HCT116 (cell line): ENCODE measurements at places on chromosomes 6 and 20.
A peak's percentile ranks its signal among the peaks of the same experiment; 100 is the strongest.

DNA sequence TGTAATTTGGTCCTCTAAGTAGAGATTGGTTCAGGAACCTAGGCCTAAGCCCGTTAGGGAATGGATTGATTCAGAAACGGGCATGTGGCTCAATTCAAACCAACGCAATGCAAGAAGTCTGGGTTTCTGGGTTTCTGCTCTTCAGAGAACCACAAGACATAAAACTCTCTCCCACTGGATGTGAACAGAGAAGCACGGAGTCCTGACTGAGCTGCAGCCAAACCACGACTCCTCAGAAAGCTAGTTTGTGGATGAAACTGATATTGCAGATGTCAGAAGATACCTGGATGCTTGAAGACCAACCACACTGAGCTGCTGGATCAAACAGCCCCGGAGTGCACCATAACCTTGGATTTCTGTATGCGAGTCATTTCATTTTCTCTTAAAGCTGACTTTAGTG, 50.0 kb downstream of the SOD2 start:
- DNase-seq = no peak

- DNase-seq = no peak
These were observed 17.1 kb upstream of the ASF1A start for GRCh38 chr6:118876814-118877213.

DNA sequence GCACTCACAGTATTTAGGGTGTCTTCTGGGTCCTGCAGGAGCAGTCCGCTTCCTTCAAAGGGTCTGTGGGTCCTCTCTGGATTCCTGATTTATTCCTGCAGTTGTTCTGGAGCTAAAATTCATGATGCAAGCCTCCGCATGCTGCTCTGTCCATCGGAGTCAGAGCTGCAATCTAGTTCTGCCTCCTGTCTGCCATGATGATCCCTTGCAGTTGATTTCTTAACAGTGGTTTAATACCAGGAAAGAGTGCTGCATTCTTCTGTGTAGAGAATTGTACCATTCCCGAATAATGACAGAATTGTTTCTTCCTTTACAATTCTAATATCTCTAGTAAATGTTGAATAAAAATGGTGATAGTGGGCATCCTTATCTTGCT, 72.0 kb upstream of the B3GAT2 start:
- no peak for DNase-seq

DNA sequence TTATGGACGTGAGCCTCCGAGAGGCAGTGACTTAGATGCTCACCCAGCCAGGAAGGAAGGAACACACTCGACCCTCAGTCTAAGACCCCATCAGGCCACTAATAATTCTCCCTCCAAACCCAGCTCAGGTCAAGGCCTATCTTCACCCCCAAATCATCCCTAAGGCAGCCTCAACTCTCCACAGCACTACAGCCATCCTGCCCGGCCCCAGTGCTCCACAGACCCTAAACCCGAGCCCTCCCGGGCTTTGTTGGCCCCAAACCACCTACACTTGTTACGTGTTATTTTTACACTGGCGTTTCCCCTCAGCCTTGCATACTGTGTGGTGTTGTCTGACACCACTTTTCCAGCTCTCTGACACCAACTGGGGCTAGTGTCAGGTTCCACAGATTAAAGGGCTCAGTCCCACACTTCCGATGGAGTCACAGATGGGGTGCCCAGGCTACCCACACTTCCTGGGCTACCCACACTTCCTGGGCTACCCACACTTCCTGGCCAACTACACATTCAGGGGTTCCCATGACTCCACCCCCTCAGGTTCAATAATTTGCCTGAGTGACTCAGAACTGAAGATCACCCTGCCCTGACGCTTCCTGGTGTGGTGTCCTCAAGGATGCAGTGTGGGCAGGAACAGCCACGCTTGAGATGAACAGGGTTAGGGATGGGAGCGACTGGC, 25.3 kb downstream of the RBCK1 start:
- no peak for DNase-seq

GRCh38 chr20:6533761-6534479, 233.6 kb upstream of the BMP2 start:
- DNase-seq = no peak

DNA sequence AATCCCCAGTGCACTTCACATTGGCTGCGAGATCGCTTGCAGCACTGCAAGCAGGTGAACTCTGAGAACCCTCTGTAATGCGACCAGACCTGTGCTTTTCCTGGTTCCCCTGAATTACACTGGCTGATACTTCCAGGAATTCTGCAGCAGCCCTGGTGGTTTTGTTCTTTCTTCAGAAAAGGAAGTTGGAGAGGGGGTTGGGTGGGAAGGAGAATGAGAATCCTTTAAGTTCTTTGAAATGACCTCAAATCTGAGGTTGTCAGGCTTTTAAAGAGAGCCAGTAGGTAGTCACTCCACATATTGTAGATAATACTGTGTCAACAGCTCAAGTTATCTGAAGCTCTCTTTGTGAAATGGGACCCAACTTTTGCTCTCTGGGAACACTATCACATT, 62.4 kb downstream of the GCNT2 start:
- DNase-seq = no peak

DNA sequence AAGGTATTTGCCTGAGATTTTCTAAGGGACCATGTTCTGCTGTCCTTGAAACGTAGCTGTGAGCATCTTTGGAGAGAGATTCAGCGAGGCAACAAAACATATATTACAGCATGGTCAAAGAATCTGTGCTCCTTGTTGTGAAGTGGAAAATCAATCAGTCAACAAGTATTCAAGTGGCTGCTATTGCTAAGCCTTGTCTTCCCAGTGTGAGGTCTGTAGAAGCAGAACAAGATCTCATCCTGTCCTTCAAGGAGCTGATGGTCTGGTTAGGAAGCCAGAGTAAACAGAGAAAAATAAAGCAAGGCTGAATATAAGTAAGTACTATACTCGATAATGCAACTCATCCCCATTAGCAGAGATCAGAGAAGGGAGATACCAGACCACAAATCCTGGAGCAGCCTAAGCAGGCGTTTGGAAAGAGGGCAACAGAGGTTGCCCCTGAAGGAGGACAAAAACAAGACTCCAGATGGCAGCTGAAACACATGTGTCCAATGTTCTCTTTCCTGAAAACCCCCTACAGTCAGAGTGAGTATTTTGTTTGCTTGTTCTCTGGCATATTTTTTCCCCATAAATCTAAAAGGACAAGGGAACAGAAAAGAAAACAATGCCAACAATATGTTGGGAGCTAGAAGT, 392.0 kb downstream of the SYNE1 start:
- DNase-seq = no peak

DNA sequence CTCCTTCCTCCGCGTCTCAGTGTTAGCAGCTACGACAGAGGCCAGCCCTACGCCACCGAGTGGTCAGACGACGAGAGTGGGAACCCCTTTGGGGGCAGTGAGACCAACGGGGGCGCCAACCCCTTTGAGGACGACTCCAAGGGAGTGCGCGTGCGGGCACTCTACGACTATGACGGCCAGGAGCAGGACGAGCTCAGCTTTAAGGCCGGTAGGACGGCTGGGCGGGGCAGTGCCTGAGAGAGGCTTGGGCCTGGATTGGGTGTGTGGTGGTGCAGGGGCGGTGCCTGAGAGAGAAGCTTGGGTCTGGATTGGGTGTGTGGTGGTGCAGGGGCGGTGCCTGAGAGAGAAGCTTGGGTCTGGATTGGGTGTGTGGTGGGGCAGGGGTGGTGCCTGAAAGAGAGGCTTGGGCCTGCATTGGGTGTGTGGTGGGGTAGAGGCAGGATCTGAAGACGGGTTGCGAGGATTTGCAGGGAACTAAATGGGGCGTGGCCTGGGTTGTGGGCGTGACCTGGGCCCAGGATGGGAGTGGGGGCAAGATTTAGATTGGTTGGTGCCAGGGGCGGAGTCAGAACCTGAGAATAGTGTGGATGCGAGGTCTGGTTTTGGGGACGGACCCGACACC, 24.4 kb downstream of the SPDEF start:
- DNase-seq = peak; percentile 19

DNA sequence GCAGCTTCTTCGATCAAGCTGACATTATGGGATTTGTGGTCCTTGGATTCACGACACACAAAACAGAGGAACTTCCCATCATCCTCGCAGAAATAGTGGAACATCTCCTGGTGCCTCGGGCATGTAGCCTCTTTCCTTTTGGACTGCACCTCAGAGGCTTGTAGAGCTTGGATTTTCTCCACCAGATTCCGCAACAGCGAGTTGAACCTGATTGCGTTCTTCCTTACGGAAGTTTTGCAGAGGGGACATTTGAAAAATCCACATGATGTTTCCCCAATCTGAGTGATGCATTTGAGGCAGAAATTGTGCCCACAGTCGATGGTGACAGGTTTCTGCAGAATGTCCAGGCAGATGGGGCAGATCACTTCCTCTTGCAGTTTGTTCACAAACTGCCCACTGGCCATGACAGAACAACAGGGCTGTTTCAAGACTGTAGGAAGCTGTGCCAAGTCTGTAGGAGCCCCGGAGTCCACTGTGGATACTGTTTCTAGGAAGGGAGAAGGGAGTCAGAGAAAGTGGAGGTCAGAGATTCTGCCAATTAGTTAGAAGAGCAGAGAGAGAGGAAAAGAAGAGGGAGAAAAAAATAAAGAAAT, 392 bp downstream of the TRIM31 start:
- DNase-seq = no peak

DNA sequence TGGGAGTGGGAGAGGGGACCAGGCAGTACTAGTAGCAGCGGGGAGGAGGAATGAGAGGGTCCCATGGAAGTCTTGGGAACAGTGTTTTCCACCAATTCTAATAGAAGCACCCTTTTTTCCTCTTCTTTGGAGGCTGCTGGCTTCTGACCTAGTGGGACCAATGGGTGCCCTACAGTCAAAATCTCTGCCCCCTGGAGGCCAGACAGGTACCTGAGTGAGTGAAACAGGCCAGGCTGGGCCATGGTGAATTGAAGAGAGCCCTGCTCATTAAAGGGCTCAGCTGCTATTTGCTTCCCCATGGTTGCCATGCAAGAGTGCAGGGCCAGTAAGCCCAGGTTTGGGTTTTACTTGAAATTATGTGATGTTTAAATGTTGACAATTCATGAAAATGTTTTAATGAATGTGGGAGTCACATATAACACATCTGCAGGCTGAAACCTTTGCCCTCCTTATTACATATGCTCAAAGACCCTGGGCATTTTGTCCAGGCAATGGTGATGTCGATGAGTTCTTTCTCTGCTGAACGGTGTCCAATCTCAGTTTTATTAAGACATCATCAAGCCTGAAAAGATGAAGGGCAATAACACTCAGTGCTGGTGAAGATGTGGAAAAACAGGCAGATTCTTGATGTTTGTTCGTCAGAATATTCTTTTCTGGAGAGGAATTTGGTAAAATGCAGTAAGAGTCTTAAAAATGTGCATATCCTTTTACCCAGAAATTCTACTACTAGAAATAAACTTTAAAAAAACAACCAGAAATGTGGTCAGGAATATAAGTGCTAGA, 42.3 kb upstream of the OCSTAMP start:
- peak; percentile 19 for DNase-seq

DNA sequence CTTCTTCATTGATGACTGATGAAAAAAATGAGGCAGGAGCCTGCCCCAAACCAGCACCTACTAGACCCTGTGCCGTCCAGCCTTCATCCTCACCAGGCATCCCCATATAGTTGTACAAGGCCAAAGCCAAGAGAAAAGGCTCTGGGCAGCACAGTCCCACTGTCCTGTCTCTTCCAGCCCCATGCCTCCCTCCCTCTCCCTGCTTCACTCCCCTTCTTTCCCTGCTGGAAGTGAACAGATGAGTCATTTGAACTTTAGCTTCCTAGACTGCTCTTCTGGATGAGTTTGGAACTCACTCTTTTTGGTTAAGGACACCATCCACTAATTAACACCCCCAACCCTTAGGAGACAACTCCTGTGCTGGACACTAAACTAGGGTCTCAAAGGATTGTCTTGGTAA, 235.2 kb downstream of the LRFN2 start:
- no peak for DNase-seq

DNA sequence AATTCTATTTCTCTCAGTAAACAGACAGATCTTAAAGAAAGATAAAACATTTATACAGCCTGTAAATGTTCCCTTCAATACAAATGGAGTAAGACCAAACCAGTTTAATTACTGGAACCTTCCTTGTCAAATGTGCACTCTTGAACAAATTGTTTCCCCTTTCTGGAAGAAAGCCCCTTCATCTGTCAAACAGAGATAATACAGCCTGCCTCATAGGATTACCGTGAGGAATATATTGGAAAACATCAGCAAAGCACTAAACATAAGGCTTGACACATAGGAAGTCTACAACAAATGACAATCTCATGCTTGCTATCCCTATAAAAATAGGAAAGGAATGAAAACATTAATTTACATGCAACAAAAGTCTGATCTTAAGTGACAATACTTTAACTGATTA, 173.8 kb downstream of the PTPRK start:
- DNase-seq = no peak

DNA sequence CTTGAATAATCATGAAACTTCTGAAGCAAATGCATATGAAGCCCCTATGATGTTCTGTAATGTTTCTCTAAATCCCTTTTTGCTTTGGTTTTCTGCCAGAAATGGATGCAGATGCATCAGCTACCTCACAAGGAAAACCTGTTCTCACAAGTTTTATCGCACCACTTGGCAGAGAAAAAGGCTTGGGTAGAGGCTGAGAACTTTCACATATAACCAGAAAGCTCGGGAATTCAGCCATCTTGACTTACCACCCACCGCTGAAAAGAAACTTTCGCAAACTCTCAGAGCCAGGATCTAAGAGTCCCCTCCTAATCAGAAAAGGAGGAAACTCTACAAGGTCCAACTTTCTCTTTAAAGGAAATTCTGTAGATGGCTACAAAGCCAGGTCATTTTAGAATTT, 36.2 kb upstream of the ADTRP start:
- DNase-seq = no peak

DNA sequence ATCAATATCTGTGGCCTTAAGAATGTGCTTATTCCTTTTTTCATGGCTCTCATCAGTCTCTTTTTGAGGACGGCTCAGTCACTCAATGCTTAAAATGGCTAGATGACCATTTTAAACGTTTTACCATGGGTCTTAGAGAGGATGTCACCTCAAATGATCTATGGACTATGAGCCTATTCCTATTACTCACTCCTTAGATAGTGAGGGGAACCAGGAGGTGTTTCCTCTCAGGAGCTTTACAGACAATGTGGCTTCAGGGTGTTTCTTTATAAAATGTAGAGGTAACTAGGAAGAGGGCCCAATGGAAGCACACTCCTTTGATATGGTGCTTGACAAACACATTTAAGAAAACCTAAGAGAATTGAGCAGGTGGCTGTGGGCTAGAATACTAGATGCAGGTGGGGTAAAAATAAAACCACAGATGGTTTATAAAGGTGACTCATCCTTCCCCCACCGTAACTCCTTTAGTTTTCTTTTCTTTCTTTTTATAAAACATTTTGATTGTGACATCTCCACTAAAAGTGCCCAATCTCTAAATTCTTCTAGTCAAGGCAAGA, 1.5 kb upstream of the TMEM200A start:
- DNase-seq = no peak

- no peak for DNase-seq
These were observed 637.4 kb downstream of the CD109 start for GRCh38 chr6:74333406-74333805.

GRCh38 chr20:44959638-44960102, 527 bp downstream of the TOMM34 start:
- no peak for DNase-seq

DNA sequence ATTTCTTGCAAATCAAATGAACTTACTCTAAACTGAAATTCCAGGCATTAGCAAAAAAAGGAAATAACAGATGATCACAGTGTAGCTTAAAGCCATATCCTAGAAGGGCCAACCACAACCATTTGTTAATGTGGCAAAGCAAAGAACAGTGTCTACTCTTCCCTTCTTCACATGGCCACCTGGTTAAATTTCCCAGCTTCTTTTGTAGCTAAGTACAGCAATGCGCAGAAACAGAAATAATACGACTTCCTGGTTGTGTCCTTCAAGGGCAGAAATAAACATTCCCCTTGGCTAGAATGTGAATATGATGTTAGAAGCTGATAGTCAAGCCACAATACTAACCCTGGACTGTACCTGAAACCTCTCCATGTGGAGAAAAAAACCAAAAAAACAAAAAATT, 9.6 kb downstream of the SNX3 start:
- no peak for DNase-seq
